ENCODE measurements at places on chromosomes 7 and 10.

GRCh38 chr7:7257899-7258692 lies 75.8 kb downstream of the C1GALT1 start:
- DNase-seq: no peak

DNA sequence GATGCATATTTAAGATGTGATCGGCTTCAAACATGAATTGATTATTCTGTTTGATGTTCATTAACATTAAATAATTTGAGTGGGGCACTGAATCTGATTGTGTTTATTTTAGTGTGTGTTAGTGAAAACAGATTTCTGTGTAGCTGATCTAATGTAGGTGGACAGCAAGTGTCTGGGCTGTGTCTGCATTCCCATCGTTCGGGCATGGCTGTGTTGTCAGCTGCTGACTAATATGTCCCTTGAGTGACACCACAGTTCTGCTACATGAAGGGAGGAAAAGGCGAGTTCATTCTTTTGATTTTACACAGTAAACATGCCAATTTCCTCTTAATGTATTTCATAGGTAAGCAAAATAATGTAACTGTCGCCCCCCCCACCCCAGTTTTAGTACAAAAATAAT lies 203.0 kb downstream of the CNTNAP2 start:
- no peak for DNase-seq

- no peak for DNase-seq
Measured at GRCh38 chr7:105766421-105767073, 109.9 kb downstream of the ATXN7L1 start.

DNA sequence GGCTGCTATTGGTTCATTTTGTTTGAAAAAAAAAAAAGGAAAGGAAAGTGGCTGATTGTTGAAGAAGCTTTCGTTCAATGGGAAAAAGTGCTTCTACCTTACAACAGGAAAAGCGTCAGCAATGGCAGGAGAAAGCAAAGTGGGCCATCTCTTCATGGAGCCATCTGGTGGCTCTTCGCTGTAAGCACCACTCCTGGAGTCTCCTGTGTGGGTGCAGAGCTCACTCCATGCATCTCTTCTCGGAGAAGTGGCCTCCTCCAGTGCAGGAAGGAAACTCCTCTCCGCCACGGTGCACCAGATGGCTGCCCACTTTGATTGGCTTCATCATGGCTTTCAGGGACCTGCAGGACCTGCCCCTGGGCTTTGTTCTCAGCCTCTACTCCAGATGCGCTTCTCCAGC lies 250.9 kb downstream of the PTEN start:
- DNase-seq: peak; percentile 25

DNA sequence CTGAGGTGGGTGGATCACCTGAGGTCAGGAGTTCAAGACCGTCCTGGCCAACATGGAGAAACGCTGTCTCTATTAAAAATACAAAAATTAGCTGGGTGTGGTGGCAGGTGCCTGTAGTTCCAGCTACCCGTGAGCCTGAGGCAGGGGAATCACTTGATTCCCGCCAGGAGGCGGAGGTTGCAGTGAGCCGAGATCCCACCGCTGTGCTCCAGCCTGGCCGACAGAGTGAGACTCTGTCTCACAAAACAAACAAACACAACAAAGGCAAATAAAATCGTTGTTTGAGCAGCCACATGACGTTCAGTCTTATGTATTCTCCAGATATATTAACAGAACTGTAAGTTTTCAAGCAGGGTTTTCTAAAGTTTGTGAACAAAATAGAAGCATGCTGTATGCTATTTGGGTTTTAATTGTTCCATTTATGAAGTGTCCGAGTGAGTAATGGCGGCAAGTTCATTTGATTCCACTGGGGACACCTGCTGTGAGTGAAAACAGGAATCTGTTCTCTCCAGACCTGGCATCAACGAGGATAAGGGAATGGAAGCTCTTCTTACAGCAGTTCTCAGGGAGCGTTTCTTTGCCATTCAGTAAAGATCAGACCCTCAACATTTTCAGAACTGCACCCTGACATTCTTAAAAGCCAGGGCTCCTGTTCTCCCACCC lies 122.5 kb upstream of the PITRM1 start:
- peak; percentile 38 for DNase-seq

DNA sequence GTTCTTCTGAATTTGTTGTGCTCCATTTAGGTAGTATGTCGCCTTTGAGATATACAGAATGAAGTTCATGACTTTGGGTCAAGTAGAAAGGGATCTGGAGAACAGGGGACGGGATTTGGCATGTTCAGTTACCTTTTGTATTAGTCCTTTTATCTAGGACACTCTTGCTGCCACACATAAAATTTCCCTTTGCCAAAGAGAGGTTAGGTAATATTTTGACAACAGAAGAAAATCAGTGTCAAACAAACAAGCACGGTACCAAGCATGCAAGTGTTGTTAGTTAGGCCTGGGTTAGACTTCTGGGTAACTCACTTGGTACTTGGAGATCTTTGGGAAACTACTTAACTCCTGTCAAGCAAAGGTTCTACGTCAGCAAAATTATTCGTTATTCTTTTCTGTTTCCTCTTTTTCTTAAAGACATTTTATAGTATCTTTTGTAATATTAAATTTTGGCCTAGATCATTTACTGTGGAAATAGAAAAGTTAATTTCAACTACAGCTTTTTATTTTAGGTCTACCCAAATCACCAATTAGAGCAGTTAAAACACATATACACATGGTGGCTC lies 116.7 kb downstream of the PLXDC2 start:
- no peak for DNase-seq
